ENCODE measurements at places on chromosomes 7 and 10.

DNA sequence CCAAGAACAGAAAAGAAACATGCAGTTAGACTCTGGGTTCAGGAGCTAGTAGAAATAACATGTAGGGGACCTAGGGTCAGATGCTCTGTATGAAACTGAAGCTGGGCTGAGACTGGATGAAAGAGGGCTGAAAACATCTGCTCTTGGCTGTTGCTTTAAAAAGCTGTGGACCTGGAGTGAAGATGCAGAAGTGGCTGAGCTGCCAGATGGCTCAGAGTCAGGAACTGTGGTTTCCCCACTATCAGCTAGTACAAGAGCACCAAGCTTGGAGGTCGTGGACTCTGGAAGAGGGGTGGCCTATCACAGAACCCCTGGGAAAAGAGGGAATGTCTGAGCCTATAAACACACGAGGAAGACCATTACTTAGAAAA lies 5.9 kb downstream of the ADK start:
- DNase-seq: no peak

DNA sequence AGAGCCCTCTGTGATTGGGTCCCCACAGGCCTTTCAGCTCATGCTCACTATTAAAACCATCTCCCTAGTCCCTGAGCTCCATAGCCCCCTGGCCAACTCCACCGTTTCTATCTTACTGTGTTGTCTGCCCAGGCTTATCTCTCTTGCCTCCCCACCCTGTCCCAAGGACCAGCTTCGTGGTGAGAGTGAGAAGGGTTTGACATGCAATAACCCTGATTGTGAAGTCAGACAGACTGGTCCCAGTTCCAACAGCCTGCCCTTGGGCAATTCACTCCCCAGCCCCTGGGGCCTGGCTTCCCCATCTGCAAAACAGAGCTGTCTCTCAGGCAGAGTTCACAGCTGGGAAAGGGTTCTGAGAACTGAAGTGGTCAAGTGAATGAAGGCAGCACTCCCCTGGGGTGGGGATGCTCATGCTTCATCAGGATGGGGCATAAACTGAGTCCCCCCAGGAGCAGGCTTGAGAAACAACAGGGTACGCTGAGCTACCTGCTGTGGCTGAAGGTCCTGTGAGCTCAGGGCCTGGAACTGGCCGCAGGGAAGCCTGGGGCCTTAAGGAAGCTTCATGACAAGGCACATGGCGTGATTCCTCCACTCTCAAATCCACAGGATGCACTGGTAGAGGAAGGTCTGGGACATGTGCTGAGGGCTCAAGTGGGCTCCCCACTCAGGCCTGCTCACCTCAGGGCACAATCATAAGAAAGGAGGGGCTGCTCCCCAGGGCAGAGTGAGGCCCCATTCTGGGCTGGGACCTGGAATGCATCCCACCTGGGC lies 1.8 kb upstream of the PPIF start:
- no peak for DNase-seq

DNA sequence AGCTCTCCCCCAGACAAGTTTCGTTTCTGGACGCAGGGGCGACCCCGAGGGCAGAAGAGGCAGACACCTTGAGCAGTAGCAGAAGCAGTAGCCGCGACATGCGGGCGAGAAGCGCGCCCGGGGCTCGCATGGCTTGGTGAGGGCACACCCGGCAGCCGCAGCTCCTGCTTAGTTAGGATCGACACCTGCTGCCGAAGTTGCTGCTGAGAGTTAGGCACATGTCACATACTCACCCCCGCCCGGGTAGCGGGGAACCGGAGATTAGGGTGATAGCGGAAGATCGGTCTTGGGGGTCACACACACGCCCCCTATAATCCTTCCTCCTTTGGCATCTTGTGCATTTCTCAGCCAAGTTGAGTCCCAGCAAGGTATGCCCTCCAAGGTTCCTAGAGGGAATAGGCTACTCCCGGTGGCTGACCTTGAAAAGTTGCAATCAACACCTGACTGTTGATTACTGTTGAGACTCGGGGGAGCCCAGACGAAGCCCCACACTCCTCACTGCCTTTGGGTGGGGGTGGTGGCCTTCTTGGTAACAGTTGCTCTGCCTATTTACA lies 668 bp downstream of the GPR37 start:
- DNase-seq: no peak

DNA sequence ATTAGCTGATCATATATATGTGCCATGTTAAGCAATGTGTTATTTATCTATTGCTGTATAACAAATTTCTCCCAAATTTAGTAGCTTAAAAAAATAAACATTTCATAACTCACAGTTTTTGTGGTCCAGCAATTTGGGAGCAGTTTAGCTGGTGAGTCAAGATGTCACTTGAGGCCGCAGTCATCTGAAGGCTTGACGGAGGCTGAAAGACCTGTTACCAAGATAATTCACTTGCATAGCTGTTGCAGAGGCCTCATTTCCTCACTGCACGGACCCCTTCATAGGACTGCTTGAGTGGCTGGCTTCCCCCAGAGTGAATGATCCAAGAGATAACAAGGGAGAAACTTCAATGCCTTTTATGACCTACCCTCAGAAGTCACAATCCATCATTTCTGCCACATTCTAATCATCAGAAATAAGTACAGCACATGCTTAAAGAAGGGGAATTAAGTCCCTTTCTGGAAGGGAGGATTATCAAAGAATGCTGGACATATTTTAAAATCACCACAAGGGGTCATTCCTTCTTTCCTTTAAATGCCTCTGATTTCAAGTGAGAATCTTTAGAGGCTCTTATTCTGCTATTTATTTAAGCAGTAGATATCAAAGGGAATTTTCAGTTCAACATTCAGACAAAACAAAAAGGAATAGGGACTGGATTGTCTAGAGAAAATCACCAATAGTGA lies 10.5 kb upstream of the SRPK2 start:
- no peak for DNase-seq

DNA sequence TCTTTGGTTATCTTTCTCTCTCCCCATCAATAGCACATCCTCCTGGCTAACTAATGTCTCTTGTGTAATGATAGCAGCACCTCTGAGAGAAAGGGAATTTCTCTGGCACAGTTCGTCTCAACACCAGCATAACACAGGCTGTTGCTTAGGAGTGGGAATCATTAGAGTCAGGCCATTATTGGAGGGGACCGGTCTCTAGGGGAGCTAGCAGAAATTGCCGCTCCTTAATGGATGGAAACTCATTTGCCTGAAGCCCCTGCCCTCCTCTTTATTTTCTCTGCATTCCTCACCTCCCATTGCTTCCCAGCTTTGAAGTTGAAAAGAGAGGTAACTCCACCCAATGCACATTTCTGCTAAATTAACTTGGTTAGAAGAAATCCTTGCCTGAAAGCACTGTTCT lies 11.9 kb downstream of the LRRC4 start:
- no peak for DNase-seq

- no peak for DNase-seq
Measured at GRCh38 chr7:41918597-41918996, 215.7 kb upstream of the INHBA start.

GRCh38 chr7:152866125-152866524 lies 106.6 kb downstream of the ACTR3B start:
- no peak for DNase-seq

DNA sequence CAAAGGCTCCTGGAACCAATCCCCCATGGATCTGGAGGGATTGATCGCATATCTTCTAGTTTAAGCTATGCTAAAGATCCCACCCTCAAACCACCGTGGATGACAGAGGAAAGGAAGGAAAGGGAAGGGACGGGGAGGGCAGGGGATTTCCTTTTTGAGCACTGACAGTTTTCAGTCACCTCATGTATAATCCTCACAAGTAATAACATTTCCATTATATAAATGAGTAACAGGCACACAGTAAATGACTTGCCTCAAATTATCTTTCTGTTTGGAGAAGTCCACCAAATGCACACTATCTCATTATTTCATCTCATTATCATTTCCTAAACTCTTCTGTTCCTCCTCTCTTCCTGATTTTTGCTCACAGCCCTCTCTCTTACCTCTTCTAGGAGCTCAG lies 127.1 kb upstream of the AOAH start:
- no peak for DNase-seq

DNA sequence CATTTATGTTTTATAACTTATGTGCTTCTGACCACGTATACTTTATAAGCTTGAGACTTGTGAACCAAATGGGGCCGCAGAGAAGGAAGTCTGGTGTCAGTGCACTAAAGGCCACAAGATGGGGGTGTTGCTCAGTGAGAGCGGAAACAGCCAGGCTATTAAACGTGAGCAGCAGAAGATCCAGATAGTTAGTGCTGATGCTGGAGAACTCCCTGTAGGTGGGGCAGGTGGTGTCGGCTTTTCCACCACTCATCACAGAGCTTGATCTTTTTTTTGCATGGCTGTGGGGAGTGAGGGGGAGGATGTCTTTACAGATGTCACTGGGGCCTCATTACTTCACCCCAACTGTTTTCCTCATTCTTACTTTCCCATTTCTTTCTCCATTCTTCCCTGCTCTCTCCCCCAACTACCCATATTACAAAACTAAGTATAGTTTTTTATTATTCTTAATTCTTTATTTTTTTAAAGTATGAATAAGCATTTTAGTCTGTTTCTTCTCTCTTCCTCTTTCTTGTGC lies 34.7 kb downstream of the ACADSB start:
- DNase-seq: no peak

GRCh38 chr10:31118556-31118955 lies 86.9 kb upstream of the ZNF438 start:
- no peak for DNase-seq

DNA sequence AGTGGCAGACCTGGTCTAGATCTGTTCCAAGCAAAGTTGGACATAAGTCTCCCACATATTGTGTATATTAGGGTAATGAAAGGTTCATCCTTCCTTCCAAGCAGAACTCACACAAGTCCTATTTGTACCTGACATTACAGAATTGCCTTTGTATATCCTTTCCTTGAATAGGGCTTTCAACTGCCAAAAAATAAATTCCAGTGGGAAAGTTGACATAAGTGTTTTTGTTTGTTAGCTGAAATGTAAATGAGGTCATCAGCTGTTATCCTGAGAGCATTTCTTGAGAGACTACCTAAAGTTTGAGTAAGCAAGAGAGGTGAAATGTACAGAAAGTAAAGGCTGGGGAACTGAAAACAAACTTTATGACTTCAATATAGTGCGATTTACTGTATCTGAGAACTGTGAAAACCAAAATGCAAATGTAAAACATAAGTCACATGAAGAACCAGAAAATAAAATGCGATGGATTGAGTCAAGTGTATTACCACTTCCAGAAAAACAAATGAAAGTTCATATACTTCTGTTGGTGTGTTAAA lies 527.3 kb upstream of the SEMA3D start:
- DNase-seq: no peak

All from stimulated activated CD4-positive, alpha-beta T cell treated with anti-CD3 and anti-CD28 coated beads, Interleukin-15, amount 100 ng/mL, for 1 hour (primary cell).